Suprapubic skin (tissue), 4 donors: ENCODE measurements at places on chromosomes 3 and 15.

- peak; percentile 79 for DNase-seq
Measured at GRCh38 chr3:32685543-32686185, 676 bp downstream of the CNOT10 start.

DNA sequence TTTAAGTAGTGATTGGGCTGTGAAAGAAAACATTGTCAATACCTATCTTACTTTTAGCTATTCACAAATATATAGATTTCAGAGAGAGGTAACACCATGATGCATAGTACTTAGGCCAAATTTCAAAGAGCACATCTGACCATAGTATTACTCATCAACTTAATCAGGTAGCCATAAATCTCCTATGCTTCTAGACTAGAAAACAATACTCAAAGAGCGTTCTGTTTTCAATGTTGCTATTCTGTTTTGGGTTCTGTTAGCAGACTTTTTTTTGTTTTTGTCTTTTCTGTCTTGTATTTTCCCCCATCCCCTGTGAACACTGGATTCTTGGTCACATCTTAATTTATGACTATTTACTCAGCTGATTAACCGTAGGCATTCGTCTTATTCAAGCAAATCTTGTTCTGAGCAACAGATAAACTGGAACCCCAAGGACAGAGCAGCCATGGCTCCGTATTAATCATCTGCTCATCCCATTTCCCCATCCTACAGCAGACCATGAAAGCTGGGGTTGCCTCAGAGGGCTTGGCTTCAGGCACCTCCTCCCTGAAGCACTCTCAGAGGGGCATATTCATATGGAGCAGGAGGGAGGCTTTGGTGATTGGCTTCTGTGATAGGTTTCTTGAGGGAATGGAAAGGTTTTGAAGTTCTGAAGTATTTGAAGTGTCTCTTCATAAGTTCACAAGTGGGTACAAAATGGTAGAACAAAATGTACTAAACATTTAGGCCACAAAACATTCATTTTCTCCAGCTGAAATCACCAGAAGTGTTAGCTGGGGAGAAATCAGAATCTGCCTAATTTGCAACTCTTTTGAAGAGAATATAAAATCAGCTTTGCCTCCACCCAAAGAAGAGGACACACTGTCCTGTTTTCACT, 105.3 kb downstream of the TNIK start:
- DNase-seq = no peak

- no peak for DNase-seq
Measured at GRCh38 chr3:13492048-13492447, 11.9 kb downstream of the HDAC11 start.

- DNase-seq = no peak
Measured at GRCh38 chr15:29935296-29936004, 113.2 kb upstream of the TJP1 start.

GRCh38 chr15:28015855-28016254, 83.3 kb downstream of the OCA2 start:
- no peak for DNase-seq

GRCh38 chr15:40762919-40763800, 708 bp upstream of the GCHFR start:
- no peak for DNase-seq

GRCh38 chr15:100635406-100636071, 33.1 kb downstream of the ASB7 start:
- DNase-seq = no peak

DNA sequence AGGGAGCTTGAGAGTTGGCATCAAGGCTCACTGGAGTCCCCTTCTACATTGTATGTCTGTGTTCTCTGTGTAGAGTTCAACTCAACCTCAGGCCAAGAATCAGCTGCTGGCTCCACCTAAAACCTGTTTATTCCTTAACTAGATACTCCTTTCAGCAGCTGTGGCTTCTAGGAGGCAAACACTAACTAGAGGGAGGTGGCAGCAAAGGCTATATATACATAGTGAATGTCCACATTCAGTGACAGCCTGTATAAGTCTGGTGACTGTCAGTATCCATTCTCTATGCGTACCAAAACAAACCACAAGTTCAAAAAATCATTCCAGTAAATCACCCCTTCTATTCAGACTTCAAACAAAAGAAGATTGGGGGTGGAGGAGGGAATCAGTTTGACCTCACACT, 184.3 kb downstream of the CDIN1 start:
- DNase-seq = no peak

GRCh38 chr3:150490277-150490986, 55.9 kb downstream of the SERP1 start:
- DNase-seq = no peak

DNA sequence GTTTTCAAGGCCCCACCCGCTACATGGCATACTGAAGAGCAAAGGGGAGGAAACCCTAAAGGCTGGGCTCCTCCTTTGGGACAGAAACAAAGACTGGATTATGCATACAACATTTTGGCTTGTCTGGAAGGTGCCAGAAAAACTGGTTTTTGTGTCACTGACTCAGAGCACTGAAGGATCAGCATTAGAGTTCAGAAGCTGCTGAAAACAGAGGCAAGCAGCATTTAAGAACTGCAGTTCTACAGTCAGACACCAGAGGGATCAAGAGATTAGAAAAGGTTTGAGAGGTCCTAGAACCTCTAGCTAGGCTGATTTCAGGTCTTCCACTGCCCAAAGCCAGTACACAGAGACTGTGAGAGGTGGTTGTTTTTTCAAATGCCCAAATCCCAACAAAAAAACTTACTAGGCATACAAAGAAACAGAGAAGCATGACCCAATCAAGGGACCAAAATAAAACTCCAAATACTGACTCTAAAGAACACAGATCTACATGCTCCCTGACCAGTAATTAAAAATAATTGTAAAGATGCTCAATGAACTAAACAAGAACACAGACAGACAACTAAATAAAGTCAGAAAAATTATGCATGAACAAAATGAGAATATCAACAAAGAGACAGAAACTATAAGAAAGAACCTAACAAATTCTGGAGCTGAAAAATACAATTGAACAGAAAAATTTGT, 91.2 kb downstream of the SENP2 start:
- DNase-seq = no peak

DNA sequence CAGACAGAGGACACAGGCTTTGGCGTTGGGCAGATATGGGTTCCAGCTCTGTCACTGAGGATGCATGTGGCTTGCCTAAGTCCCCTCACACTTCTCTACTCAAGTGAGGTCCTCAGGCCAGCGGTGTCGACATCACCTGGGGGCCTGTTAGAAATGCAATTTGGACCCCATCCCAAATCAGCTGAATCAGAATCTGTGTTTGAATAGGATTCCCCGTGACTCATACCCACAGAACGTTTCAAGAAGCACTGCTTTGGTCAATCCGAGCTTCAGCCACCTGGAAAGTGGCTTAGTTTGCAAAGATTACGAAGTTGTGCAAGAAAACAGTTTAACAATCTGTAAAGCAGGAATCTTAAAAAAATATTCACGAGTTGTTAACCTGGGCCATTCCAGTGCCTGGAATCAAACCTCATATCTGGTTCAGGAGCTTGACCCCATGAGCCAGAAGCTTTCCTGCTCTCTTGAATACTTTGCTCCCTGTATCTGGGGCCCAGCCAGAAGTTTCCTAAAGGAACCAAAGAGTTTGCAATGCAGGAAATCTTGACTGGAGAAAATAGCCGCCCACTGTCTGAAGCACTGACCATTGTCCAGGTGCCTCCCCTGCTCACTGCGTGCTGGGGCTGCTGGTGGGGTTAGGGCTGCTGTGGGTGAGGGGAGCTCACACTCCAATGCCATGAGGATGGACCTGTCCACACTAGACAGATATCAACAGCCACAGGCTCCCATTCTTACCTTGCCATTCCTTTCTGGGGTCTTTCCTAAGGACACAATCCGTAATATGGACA, 208.5 kb upstream of the LINGO1 start:
- peak; percentile 55 for DNase-seq

- DNase-seq = no peak
Measured at GRCh38 chr15:33094336-33094735, 100.2 kb downstream of the FMN1 start.

DNA sequence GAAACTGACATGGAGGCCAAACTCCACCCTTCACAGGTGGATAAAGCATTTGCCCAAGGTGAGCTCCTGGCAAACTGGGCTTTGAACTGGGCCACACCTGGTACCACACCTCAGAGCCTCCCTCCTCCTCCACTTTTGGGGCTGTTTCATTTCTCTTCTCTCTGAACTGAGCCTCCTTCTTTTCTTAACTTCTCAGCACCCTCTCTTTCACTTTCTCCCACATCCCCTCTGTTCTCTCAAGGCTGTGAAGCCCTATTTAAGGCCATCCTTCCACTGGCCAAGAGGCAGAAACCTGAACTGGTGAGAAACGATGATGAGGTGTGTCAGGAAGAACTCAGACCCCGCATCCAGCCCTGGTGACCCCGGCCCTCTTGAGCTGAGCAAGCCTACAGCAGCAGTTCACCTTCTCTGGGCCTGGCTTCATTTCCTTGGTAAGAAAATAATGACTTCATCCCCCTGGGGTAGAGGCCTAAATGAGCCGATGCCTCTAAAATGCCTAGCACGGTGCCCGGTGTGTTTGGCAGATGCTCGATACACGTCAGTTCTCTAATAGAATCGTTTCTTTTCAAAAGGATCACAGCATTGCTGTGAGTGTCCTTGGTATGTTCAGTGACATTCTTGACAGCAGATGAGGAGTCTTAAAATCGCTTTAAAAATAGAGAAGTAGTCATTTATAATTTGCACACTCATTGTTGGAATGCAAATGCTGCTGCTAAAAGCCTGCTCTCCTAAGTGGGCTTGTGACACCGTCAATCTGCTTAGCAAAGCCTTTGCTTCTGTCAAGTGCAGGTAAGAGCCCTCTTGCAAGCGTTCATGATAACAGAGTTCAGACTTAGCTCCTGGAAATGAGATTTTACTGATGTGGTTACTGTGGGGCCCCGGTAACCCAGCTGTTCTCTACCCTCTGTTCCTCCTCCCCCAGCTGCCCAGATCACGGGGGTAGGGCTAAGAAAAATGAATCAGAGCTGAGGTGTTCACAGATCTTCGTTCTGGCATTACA, 97.7 kb upstream of the ATP2B2 start:
- no peak for DNase-seq

DNA sequence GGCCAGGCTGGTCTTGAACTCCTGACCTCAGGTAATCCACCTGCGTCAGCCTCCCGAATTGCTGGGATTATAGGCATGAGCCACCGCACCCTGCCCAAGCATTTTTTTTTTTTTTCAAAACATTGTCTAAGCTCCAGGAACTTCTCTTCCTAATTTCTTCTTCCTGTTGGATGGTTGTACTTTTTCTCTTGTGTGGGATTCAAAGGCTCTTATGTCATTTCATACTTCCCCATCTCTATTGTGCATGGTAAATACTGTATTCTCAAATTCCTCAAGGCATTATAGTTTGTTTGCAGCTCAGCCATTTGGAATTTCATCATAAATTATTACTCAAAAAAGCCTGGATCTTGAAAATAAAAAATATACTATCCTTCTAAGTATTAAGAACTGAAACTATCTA, 199.1 kb upstream of the GADL1 start:
- no peak for DNase-seq

- no peak for DNase-seq
Measured at GRCh38 chr15:64251658-64252057, 88.8 kb upstream of the PPIB start.

DNA sequence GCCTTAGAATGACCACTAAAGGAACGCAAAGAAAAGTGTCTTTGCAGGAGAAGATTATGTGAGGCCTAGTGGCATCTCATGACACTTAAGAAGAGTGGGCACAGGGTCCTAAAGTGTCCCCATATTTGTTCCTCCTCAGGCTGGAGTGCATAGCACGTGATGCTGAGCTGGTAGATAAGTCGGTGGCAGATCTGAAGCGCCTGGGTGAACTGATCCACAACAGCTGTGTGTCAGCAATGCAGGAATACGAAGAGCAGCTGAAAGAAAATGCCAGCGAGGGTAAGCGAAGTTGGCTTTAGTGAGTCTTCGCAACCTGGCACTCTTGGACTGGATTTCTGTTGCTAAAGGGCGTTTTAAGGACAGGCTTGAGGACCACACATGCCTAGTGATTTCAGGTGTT, 92.6 kb downstream of the CHD2 start:
- DNase-seq = no peak

DNA sequence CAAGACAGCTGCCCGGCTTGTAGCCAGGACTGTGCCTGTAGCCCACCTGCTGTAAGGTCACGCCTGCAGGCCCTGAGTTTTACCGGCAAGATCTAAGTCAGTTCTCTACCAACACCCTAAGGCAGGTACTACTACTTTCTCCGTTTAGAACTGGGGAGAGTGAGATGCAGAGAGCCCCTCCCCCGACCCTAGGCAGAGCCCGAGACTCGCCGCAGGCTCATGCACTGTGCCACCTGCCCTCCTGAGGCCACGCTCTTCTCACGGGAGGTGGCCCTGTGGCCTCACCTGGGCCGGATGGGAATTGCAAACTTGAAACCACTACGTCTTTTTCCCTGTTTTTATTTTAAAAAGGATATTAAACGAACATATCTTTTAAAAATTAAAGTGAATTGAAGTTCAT, 36.9 kb upstream of the PCSK6 start:
- no peak for DNase-seq

- no peak for DNase-seq
Measured at GRCh38 chr3:67642734-67643133, 11.7 kb downstream of the SUCLG2 start.

- DNase-seq = no peak
Measured at GRCh38 chr3:174202116-174202515, 657.0 kb upstream of the NAALADL2 start.

DNA sequence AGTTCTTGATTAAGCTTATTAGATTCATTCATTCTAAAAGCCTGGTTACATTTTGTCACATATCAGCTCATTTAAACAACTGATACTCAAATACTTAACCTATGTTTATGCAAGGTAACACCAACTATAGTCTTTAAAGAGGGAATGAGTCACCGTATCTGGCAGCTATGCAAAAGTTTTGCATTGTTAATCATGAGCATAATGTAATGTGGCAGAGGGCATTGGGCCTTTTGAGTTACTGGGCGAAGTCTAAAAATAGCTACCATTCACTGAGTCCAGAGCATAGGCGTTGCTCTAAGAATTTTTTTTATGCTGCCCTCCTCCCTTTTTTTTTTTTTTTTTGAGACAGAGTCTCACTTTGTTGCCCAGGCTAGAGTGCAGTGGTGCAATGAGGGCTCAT, 277.7 kb upstream of the ZNF717 start:
- DNase-seq = no peak

- no peak for DNase-seq
Measured at GRCh38 chr3:117734496-117734895, 1024.9 kb downstream of the TUSC7 start.

- peak; percentile 91 for DNase-seq
Measured at GRCh38 chr15:90184119-90184785, 16.9 kb upstream of the SEMA4B start.
